NCI-H187 treated with DMSO at 0.1 percent for 48 hours (cell line): ENCODE measurements at places on chromosomes 12 and 14.

DNA sequence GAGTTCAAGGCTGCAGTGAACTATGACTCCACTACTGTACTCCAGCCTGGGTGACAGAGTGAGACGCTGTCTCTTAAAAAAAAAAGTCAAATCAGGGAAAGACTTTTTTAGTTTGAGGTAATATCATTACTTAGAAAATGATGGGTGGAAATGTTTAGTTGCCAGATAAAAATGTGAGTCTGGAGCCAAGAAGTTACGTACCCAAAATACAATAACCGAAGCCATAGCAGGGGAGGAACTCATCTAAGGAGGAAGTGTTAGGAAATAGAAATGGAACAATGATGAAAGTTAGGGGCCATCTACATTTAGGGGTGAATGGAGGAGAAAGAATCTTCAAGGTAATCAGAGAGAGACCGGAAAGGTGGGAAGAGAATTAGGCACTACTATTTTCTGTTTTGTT lies 98.8 kb downstream of the DACT1 start:
- DNase-seq: no peak

- no peak for DNase-seq
Measured at GRCh38 chr12:62934239-62934798, 631 bp downstream of the PPM1H start.

DNA sequence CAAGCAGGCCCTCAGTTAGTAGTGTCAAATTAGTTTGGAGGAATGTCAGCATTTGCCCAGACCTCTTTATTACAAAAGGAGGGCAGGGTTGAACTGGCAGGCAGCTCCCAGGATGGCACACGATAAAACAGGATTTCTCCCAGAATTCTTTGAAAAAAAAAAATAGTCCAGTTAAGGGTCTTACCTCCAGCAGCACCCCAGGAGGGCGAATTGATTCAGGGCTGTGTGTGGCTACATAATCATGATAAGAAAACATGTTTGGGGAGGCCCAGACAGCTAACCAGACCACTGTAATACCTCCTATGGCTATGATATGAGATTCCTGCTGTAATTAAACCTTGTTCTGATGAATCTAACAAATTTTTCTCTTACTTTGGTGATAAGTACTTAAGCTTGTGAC lies 38.8 kb upstream of the NT5DC3 start:
- DNase-seq: no peak

DNA sequence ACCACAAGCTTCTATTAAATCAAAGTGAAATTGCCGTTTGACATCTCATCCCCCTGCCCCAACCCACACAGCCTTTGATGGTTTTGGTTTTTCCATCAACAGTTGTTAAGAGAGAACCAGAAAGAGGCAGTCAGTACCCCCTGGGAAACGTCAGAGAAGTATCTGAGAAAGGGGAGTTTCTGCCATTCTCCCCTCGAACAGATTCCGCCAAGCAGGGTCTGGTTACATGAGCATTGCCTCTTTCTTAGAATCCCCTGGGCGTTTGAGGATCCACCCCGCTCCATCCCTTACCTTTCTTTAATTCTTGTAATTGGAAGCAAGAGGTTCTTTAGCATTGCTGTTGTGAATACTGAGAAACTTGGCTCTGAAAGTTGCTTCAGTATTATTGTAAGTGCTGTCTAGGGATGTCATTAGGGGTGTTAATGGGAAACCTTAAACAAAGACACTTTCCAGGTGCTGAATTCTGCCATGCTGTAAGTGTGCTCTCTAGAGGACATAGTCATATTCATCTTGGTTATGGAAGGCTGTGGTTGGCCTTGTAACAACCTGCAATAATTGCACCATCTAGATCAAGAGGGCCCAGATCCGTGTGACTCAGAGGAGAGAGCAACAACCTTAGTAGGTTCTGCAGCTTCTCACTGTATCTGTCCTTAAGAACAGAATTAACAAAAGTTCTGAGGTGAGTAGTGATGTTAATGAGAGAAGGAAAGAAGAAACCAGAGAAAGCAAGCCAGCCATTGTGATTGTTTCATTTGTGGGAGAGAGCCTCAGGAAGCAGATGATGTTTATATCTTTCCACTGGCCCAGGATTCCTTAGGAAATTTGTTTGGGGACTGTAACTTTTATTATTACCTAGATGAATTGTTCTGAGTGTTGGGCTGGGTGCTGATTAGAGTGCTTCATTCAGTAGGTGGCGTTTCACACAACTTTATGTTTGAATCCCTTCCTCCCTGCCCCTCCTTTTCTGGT lies 9.0 kb downstream of the TMBIM6 start:
- no peak for DNase-seq

DNA sequence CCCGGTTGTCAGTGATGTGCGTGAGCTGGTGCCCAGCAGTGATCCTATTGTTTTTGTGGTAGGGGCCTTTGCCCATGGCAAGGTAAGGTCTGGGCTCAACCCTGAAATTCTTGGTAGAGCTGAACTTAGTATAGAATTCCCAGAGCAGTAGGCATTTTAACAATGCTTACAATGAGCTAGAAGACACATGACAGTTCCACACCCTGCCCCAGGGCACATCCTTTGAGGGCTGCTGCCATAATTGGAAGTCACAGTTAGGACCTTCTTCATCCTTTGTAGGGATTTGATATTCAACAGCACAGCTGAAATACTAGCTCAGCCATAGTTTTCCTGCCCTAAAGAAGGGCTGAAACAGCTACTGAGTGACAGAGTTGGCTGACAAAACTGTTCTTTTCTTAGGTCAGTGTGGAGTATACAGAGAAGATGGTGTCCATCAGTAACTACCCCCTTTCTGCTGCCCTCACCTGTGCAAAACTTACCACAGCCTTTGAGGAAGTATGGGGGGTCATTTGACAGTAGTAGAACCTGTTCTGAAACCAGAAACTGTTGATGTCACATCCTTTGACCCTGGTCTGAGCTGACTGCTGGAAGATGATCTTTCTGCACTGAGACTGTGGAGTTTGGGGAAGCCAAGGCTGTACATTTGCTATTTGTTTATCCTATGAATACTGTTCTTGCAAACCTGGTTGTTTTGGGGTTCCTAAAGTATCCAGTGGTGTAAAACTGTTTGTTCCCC lies 4.8 kb downstream of the EMG1 start:
- DNase-seq: no peak

GRCh38 chr12:113314121-113314529 lies 20.8 kb downstream of the SLC8B1 start:
- no peak for DNase-seq

GRCh38 chr12:79121486-79121885 lies 256.9 kb downstream of the SYT1 start:
- no peak for DNase-seq

- no peak for DNase-seq
Measured at GRCh38 chr14:48703728-48704467, 882.3 kb downstream of the RPS29 start.

- no peak for DNase-seq
Measured at GRCh38 chr14:23345987-23346692, 6.5 kb downstream of the SLC22A17 start.

DNA sequence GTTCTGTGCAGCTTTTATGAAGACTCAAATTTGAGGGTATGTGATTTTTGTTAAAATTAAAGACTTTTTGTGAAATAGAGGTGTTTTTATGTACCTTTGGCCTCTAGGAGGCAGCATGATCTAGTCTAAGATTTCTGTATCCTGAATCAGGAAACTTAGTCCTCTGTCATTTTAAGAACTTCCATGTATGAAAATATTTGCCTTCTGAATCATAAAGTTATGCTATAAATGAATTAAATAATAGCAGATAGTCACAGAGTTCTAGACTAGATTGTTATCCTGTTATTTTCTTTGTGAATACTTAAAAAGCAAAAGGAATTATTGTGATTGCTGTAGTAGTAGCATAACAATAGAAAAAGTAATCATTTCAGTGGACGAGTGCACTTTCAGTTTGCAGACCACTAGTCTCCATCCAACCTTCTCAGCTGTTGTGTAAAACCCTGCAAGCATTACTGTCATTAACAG lies 56.3 kb downstream of the FGD4 start:
- DNase-seq: peak; percentile 7

DNA sequence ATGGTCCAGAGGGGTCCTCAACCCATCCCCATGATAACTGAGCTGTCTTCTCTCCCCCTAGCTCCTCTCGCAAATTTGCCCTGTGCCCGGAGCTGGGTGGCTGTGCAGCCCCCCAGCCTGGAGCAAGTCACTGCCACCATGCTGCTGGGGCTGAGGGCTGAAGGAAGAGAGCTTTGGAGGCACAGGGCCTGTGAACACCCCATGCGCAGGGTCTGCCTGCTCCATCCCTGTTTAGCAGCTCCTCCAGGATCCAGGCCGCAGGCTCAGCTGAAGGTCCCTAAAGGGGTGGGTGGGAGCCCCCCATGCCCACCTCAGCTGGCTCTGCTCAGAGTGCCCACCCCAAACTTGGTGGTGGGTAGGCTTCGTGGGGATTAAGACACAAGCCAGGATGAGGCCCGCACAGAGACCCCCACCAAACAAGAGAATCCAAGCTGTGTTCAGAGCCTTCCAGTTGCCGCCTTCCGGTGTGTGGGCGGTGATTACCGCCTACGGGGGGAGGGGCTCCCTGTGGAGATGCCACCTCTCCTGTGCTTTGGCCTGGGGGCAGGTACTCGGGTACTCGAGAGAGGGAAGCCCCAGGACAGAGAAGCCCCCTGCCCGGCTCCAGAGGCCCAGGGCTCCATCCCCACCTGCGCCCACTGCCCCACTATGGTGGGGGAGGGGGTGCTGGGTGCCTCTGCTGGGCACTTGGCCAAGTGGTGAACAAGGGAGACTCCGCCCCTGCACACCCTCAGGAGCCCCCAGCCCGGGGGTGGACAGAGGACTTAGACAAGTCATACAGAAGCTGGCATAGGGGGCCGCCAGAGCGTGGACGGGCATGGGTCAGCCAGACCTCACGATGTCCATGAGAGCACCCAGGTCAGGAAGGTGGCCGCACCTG lies 1.4 kb upstream of the JAG2 start:
- DNase-seq: no peak

DNA sequence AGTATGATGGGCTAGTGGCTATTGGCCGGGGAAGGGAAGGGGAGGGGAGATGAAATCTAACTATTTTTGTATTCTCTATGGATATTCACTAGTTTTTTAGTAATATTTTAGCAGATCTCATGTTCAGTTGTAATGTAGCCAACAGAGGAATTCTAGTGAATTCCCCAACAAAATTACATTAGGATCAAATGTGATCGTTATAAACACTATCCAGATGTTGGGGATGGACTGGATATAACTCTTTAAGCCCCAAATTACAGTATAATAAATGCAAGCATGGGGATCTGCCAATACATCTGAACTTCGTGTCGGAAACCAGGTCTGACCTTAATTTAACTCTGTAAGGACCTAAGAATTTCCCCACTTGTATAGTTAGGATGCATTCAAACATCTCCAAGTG lies 21.5 kb downstream of the LLPH start:
- DNase-seq: no peak
